GM04504 (cell line): ENCODE measurements at places on chromosomes 4 and X.

- no peak for DNase-seq
Observed at GRCh38 chr4:107993969-107994368, 4.3 kb downstream of the HADH start.

GRCh38 chr4:184399512-184399908, 74.8 kb downstream of the IRF2 start:
- DNase-seq: no peak

- DNase-seq: no peak
Observed at GRCh38 chr4:147735413-147736301, 3.8 kb downstream of the ARHGAP10 start.

GRCh38 chr4:25223802-25224375, 9.9 kb upstream of the PI4K2B start:
- no peak for DNase-seq
